Activated CD4-positive, alpha-beta T cell treated with anti-CD3 and anti-CD28 coated beads, Interleukin-2, amount 10 ng/mL, durations not matched to agents 7 days and 5 days (primary cell): ENCODE measurements at places on chromosomes 6 and 20.

DNA sequence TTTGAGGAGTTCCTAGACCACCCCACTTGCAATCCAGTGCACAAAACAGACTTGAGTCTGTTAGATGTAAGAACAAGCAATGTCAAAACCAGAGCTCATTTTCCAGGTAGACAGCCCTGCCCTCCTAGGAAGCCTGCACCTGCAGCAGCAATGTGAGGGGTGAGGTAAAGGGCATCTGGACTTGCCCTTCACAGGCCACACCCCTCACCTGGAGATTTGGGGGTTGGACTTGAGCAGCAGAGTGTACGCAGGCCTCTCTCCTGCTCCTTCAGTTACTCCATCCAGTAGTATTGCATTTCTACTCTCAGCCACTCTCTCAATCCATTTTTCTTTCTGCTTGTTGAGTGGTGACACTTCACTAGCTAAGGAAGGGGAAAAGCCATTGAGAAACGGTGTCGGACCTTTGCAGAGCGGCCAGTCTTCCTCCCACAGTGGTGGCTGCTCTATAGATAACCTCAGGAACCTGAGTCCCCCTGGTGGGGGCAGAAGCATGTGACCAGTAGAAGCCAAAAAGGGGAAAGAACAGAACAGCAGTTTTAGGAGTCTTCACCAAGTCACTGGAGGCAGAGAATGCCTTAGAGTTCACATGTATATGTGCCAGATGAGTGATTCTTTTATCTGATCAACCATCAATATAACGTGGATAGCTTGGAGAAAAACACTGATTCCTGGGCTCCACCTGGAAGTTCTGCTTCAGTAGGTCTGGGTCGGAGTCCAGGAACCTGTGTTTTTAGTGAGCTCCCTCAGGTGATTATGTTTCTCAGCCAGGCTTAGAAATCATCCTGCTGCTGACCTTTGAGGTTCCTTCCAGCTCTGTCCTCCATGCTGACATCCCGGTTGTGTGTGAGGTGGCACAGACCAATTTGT is 28.0 kb downstream of the ARFGEF2 start:
- H3K4me1 ChIP-seq, result no peaks in the 10 kb centered on the region
- DNase-seq, result no peak
- peaks cover 22% of the 10 kb centered on the region for H3K36me3 ChIP-seq
- no peak overlapping the region for H3K4me3 ChIP-seq
- no peaks in the 10 kb centered on the region for H3K27me3 ChIP-seq
- no peak overlapping the region for H3K27ac ChIP-seq

DNA sequence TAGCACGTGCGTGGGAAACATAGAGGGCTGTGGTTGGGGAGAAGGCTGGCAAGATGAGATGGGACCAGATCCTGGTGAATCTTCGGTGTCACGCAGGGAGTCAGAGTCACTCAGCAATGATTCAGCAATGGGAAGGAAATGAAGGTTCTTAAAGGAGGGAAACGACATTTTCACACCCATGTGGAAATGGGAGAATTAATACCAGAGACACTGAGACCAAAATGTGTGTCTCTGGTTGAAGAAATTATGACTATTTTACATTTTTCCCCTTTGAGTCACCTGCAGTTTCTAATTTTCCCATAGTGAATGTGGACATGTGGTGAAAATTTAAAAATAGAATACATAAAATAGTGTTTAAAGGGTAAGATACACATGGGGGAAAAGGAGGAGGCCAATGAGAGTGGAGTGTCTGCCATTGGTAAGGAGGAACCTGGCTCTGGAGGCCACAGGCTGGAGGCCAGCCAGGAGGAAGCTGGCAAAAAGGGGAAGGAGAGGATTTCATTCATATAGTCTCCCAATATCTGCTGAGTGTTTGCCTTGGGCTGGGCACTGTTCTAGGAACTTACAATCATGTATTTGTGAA is 17.5 kb downstream of the NRN1 start:
- no peak overlapping the region for H3K27ac ChIP-seq
- H3K27me3 ChIP-seq, result peaks cover 46% of the 10 kb centered on the region

DNA sequence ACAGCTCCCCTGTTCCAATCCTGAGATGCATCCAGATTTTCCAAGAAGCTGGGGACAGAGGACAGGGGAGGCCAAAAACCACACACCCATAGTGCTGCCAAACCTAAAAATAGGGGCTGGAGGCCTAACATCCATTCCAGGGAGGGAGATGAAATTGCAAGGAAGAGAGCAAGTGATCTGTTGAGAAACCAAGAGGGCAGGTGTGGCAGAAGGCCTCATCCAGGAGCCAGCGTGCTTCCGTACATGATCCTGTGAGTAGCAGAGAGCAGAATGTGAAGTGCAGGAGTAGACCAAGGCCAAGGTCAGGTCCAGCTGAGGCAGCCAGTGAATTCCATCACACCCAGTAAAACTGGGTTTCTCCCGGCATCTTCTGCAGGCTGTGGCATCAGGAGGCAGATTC is 167.7 kb upstream of the RIN2 start:
- no peaks in the 10 kb centered on the region for H3K27me3 ChIP-seq
- no peak overlapping the region for H3K27ac ChIP-seq
- no peak for DNase-seq
- H3K4me3 ChIP-seq, result no peak overlapping the region

DNA sequence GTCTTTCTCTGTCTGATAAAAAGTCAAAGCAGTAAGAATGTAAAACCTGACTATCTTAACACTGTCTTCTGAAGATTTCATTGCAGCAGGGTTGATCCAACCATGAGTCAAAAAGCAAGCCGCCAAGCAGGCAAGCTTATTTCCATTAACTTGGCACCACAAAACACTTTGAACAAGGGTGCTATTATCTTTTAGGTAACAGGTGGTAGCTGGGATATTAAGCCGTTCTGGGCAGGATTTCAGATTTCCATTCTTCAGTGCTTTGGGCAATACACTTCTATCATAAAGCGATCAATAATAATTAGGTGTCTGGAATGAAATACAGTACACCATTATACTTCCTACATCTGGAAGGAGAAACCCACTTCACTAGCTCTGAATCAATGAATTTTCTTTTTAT is 181.9 kb downstream of the TBC1D7 start:
- DNase-seq, result no peak
- H3K27me3 ChIP-seq, result peaks cover 5% of the 10 kb centered on the region
- no peaks in the 10 kb centered on the region for H3K36me3 ChIP-seq
- H3K4me1 ChIP-seq, result no peaks in the 10 kb centered on the region
- no peak overlapping the region for H3K27ac ChIP-seq

GRCh38 chr6:49522710-49523593 is 23.2 kb downstream of the GLYATL3 start:
- no peak overlapping the region for H3K4me3 ChIP-seq
- no peaks in the 10 kb centered on the region for H3K27me3 ChIP-seq
- H3K36me3 ChIP-seq, result no peaks in the 10 kb centered on the region
- H3K4me1 ChIP-seq, result no peaks in the 10 kb centered on the region
- no peak overlapping the region for H3K27ac ChIP-seq

- H3K27ac ChIP-seq, result no peak overlapping the region
- no peak for DNase-seq
- H3K36me3 ChIP-seq, result no peaks in the 10 kb centered on the region
- H3K4me3 ChIP-seq, result no peak overlapping the region
- H3K27me3 ChIP-seq, result peaks cover 4% of the 10 kb centered on the region
Observed at GRCh38 chr20:5890773-5891441, 59.4 kb downstream of the TRMT6 start.

- no peak for DNase-seq
- no peak overlapping the region for H3K4me3 ChIP-seq
- H3K27ac ChIP-seq, result no peak overlapping the region
Observed at GRCh38 chr20:58762120-58762519, 69.5 kb downstream of the NPEPL1 start.
